ENCODE measurements at places on chromosomes 7 and 10.

- DNase-seq: no peak
Measured at GRCh38 chr10:122850705-122851640, 5.3 kb upstream of the CUZD1 start.

DNA sequence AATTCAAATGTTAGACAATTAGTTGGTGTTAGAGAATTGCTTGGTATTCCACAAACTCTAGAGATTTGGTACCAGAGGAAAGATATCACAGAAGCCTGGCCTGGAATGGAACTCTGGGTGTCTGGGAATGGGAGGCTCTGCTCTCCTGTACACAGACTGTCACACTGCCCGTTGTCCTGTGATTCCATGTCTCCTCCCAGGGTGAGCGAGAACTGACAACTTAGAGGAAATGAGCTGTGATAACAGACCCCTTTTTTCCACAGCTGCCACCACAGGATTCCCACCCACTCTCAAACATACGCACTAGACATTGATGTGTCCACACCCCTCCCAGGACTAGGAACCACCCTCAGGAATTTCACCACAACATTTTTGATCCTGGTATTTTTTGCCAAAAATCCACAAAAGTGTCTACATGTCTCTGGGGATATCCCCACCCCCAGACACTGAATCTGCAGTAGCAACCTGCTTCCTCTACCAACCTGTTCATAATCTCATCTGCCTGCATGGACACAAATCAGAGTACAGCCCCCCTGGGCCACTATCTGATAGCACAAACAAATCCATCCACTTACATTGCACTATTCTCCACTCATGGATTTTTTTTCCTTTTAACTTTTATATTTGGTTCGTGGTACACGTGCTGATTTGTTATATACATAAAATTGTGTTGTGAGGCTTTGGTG lies 4.7 kb downstream of the ZNF273 start:
- DNase-seq: no peak

DNA sequence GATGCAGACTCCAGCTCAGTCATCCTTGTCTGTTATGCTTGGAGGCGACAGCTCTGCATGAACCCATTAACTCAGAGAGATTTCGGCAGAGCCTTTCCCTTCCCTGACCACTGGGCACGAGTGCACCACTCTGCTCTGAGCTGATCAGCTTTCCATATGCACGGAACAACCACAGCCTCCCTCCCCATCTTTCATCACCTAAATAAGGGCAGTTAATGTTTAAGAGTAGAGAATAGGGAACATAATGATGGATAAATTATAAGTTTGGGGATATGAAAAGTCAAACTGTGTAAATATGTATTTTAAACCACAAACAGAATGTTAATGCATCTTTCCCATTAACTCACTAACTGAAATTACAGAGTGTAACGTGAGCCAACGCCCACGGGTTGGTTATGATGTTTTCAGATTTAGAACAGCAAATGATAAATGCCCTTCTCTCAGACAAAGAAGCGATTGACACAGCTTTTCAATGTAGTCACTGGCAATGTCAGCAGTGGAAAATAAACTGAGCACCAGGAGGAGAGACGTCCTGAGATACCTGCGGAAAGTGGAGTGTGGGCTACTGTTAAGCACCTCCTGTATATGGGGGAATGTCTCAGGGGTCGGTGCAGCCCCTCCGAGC lies 658.2 kb downstream of the LRMDA start:
- DNase-seq: no peak

GRCh38 chr10:66842867-66843266 lies 83.0 kb upstream of the LRRTM3 start:
- no peak for DNase-seq

DNA sequence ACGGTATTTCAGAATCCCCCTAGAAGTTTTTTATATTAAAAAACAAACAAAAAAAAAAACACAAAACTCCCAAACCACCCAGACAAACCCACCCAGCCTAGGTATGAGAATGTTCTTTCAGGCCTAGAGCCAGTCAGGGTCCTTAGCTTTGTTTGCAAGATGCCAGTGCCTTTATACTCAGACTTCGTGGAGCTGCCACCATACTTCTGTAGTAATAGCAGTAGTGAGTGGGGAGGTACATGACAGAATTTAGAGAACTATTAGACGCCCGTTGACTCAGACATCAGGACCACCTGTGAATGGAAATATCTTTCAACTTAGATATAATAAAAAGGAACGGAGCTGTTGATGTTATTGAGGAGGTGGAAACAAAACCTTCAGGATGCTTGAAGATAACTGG lies 138.2 kb upstream of the MKLN1 start:
- DNase-seq: no peak

GRCh38 chr7:140153666-140154161 lies 23.1 kb downstream of the KDM7A start:
- DNase-seq: no peak

- DNase-seq: peak; percentile 60
Measured at GRCh38 chr7:46557295-46557711, 636.2 kb upstream of the IGFBP3 start.

DNA sequence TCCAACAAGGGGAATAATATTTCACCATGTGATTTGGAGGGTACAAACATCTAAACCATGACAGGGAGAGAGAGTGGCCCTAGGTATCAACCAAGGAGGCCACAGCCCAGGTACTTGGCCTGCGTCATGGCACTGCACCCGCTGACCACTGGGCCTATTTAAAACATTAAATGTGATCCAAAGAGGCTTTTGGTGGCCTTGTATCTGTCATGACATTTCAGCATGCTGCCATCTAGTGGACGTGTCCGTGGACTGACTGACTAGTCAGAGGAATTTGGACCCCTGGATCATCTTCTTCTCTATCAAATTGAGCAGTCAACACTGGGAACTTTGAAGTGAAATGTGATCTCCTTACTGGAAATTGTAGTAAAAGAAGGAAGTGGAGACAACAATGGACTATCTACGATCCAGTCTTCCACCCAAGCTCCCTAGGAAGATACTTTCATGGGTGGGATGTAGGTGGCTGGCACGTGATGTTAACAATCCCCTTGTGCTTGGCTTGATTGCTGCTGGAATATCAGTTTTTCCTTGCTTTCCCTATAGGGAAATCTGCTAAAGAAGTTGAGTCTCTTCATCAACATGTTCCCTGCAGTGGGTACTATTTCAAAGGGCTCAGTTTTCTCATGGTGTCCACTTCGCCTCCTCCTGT lies 24.6 kb upstream of the ITGA8 start:
- DNase-seq: peak; percentile 41

- DNase-seq: no peak
Measured at GRCh38 chr10:126187399-126187798, 200.9 kb downstream of the ADAM12 start.

DNA sequence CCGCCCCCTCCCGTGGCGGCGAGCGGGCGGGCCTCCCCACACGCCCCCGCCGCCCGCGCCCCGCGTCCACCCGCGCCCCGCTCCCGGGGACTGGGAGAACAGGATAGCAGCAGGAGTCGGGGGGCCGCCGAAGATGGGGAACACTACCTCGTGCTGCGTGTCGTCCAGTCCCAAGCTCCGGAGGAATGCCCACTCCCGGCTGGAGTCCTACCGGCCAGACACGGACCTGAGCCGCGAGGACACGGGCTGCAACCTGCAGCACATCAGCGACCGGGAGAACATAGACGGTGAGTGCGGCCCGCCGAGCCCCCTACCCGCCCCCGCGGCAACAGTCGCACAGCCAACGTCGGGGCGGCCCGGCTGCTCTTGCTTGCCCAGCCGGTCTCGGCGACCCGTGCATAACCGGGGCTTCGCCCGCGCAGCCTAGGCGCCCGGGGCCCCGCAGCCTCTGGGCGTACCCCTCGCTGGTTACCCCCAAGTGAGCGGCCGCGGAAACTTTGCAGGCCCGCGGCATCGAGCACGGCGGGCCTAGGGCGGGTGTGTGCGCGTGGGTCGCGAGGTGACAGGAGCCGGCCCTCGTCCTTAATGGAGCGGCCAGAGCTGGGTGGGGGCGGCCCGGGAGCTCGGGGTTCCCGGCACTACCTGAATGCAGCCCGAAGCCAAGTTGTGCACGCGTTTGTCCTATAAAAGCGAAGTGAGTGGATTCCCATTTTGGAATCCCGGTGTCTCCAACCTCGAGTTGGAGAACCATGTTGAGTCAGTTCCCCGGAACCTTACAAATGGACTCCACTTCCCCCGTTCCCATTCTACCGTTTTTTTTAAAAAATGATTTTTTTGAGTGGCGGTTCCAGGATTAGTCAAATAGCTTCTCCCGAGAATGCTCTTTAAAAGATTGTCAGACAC lies 863 bp downstream of the CCNY start:
- peak; percentile 42 for DNase-seq

GRCh38 chr10:121766426-121766825 lies 161.4 kb downstream of the ATE1 start:
- no peak for DNase-seq

Measured in tongue (tissue), 3 donors.